GM04504 (cell line): ENCODE measurements at places on chromosomes 1 and 21.

GRCh38 chr1:203512848-203513584 is 19.1 kb downstream of the OPTC start:
- DNase-seq, result peak; percentile 92

DNA sequence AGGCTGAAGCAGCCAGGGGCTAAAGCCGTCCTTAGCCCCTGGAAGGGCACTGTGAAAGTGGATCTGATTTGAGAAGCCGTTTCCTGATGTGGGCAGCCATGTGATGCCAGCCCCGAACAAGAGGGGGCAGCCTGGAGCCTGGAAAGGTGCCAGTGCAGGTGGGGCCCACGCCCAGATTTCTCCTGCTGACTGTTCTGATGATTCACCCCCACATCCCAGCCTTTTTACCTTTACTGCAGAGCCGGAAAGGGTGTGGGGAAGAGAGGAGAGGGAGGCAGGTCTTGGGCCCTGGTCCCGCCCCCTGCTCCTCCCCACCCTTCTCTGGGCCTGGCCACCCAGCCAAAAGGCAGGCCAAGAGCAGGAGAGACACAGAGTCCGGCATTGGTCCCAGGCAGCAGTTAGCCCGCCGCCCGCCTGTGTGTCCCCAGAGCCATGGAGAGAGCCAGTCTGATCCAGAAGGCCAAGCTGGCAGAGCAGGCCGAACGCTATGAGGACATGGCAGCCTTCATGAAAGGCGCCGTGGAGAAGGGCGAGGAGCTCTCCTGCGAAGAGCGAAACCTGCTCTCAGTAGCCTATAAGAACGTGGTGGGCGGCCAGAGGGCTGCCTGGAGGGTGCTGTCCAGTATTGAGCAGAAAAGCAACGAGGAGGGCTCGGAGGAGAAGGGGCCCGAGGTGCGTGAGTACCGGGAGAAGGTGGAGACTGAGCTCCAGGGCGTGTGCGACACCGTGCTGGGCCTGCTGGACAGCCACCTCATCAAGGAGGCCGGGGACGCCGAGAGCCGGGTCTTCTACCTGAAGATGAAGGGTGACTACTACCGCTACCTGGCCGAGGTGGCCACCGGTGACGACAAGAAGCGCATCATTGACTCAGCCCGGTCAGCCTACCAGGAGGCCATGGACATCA is at the start of gene SFN:
SFN (plus strand) TSS at position 369 of the 904 bp plus-strand sequence; CDS start at position 433, 64 bp downstream.
- DNase-seq, result no peak

DNA sequence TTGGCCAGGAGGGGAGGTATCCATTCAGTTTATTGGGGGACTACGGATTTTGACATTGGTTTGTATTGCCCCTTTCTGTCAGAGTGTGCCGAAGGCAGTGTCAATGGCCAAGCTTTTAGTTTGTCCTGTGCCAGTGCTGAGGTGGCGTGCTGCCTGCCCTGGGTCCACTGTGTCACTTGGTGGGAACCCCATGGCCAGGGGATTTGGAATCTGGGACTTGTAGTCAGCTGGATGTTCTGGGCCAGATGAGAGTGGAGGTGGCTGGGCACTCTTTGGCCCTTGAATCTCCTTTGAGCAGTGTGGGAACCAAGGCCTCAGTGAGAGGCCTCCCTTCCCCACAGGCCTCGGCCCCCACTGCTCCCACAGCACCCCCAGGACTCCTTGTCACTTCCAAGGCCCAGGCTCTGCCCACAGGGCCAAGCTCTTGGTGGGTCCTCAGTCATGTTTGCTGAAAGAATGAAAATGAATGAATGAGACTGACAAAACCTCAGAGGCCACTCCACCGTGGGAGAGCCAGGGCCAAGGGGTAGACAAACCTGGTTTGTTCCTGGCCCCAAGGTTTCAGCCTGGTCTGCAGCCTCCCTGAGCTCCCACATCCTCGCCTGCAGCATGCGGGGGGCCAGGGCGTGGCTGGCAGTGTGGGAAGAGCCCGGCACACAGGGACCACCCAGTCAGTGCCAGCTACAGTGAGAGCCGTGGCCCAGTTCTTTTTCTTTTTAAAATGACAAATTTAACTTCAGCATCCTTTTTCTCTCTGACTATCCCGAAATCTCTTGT is 412.2 kb downstream of the MATN1 start:
- no peak for DNase-seq

DNA sequence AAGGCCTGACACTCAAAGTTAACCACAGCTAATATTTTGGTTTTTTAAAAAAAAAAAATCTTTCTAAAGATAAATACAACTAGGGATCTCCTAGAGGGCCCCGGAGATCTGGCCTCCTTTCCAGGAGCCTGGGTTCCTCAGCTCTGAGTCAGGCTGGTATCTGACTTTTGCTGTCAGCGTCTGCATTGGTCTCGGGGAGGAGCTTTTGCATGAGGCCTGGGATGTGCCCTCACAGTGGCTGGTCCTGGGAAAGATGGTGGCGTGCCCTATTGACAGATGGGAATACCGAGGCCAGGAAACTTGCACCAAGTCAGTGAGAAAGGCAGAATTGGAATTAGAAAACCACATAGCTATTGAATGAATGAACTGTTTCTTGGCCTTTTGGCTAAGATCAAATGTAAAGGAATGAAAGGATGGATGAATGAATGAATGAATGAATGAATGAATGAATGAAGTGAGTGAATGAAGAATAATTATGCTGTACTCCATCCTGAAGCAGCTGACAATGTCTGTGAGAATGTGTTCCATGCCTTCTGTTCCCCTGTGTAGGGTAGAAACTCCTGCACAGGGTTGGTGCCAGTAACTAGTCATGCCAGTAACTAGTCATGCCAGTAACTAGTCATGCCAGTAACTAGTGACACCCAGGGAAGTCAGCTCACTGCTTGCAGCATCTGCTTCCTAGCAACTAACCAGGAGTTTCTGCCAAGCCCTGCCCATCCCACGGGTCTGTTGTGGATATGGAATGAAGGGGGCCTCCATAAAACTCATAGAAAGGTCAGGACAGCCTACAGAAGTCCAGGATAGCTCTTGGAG is 242.5 kb upstream of the VAMP3 start:
- no peak for DNase-seq

- no peak for DNase-seq
Observed at GRCh38 chr1:93007941-93008577, 46.8 kb upstream of the DIPK1A start.

GRCh38 chr1:220552672-220553260 is 24.8 kb downstream of the MARK1 start:
- no peak for DNase-seq

DNA sequence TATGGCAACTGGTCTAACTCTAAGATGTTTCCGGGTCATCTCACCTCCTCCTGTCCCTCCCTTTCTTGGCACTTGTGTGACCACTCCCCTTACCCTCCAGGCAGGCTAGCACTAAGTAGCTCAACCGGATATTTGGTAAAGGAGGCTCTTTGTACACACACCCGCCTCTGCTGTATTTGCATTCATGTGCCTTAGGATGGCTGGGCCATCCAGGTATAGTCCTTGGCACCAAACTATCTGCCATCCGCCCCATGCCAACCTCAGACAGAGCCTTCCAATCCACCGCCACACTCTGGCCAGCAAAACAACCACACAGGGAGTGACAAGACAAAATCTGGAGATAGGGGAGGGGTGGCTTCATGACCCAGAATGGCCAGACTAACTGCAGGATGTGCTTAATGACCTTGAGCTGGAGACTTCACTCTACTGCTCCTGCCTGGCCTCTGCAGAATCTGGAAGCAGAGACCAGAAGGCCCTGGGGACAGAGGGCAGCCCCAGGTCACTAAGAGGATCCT is 59.5 kb downstream of the CDK18 start:
- no peak for DNase-seq

- no peak for DNase-seq
Observed at GRCh38 chr1:205920159-205920558, 23.1 kb downstream of the SLC26A9 start.

GRCh38 chr1:217867446-217867995 is 236.4 kb downstream of the SPATA17 start:
- no peak for DNase-seq

GRCh38 chr1:207988326-207989165 is 77.6 kb upstream of the CD34 start:
- no peak for DNase-seq

- no peak for DNase-seq
Observed at GRCh38 chr1:107058245-107059032, 2.0 kb downstream of the PRMT6 start.

DNA sequence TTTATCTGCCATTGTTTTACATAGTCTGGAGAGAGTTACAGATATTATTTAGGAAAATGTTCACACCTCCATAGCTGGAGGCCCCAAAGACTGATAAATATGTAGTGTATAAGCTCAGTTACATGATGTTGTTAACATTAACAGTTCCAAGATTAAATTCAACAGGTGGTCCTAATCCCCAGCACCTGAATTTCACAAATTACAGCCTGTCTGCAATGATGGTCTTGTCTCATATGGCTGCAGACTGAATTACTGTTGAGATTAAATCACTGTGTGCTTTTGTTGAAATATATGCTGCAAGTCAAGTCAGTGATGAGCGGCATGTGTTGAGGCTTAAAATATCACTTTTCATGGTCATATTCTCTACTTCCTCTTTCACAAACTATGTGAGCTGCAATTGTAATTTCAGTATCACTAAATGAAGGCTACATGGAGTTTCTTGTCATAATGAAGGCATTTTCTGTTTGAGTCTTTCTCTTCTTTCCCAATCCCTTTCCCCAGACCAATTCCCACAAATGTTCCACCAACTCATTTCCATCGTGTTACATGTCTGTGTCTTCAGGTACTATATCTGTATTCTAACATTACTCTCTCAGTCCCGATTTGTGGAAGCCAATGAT is 4.2 kb downstream of the ST6GALNAC5 start:
- DNase-seq, result no peak

GRCh38 chr21:18940791-18941190 is 537.2 kb upstream of the TMPRSS15 start:
- no peak for DNase-seq

DNA sequence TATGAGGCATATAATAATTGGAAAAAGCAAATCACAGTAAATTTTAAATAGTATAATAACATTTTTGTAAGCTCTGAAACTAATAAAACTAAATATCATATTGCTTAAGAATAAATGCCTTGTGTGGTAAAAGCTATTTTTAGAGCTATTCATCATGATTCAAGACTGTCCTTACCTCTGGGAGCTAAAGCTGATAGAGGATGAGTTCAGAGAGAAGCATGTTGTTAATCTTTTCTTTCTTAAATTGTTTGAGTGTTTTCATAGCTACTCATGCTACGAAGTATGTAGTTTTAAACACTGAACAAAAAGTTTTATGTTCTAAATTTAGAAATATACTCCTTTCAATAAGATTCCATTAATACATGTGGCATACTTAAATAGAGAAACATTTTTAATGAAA is 30.5 kb downstream of the IFI16 start:
- DNase-seq, result no peak

- DNase-seq, result no peak
Observed at GRCh38 chr1:200959411-200959921, 64.0 kb downstream of the KIF21B start.

- no peak for DNase-seq
Observed at GRCh38 chr1:67755619-67756018, 70.6 kb downstream of the GADD45A start.

GRCh38 chr1:56563568-56563967 is 15.8 kb downstream of the PLPP3 start:
- no peak for DNase-seq

DNA sequence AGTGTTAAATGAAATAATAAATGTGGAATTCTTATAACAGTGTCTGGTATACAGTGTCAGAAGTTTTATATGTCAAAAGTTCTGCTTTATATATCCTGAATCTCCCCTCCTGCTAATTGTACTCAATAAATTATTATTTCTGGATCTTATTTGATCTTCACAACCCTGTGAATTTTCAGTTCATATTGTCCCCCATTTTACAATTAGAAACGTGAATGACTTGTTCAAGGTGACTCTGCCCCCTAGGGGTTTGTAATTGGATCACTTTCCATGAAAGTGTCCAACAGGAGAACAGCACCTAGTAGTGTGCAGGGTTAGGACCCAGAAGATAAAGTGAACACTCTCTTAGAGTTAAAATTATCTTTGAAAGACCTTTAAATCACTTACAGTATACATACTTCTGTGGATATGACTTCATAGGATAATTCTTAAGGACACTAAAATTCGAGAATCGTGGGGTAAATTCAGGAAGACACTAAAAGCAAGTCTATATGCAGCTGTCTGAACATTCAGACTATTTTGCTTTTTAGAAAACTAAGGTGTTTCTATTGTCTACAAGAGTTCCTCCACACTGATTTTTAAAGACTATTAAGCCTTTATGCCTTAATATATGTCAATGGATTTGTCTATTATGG is 4.5 kb upstream of the DDR2 start:
- no peak for DNase-seq

- no peak for DNase-seq
Observed at GRCh38 chr1:14765773-14766172, 167.3 kb downstream of the KAZN start.

DNA sequence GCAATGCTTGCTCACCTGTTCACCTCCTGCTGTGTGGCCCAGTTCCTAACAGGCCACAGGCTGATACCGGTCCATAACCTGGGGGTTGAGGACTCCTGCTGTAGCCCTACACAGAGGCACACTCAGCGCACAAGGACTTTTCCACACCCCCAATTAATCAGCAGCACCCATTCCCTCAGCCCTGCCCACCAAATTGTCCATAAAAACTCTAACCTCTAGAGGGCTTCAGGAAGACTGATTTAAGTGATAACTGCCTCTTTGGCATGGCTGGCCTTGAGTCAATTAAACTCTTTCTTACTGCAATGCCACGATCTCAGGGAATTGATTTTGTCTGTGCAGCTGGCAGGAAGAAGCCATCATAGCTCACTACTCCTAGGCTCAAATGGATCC is 71.3 kb upstream of the MUTYH start:
- no peak for DNase-seq

GRCh38 chr1:234716908-234717375 is 107.0 kb upstream of the IRF2BP2 start:
- no peak for DNase-seq

- no peak for DNase-seq
Observed at GRCh38 chr1:197306381-197307062, 38.5 kb downstream of the CRB1 start.

DNA sequence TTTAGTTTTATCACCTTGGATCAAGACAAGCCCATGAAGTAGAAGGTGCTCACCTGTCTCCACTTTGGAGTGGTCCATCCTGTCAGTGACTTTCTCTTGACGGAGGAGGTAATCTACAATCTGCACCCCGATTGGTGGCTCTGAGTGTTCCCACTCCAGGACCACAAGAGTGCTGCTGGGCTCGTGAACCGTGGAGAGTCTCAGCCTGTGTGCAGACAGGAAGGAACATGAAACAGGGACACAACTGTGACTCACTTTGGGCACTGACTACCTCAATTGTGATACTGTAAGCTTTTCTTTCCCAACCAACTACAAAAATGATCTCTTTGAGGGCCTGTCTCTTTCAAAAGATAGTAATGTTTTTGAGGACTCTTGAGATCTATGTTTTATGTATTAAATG is 280.2 kb downstream of the ASTN1 start:
- DNase-seq, result no peak

DNA sequence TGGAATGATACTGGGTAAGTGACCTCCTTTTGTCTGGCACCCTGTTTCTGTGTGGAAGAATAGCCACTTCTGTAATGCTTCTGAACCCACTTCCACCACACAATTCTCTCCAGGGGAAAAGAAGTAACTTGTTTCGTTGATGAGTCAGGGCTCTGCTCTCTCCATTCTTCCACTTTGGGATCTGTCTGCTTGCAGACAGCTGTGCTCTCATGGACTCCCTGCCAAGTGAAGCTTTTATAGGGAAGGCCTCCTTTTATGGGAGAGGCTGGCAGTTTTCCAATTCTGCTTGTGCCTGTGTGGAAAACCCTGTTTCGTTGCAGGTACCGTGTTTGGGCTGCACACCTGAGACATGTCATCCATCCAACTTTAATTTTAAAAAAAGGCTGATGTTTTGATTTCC is 130.7 kb downstream of the GIPC2 start:
- peak; percentile 75 for DNase-seq
